ENCODE measurements at places on chromosomes 12 and 14.
A peak's percentile ranks its signal among the peaks of the same experiment; 100 is the strongest.

DNA sequence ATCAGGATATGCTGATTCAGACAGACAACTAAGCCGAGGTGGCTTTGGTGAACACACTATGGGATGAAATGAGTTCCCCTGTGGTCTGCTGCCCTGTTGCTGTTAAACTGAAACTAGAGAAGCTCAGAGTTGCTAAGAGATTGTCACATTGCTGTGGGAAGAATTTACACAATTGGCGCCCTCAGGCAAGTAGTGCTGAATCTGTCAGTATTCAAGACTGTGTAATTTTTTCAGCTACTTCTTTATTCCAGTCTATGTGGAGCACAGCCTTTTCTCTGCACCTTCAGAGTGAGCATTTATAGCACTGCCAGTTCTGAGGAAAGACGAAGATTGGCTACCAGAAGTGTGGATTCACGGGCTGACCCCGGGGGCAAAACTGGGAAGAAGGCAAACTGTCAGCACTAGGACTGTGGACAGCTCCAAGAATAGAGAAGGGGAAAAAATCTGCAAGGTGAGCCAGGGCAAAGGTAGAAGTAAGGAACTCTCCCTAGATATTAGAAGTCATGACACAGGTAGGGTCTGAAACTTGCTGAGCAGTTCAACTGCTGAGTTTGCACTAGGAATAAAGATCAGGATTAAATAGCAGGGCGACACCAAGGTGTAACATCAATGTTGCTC lies 218.8 kb upstream of the TMPO start:
- peak; percentile 63 for DNase-seq

GRCh38 chr12:132259364-132259871 lies 70.0 kb downstream of the GALNT9 start:
- no peak for DNase-seq

DNA sequence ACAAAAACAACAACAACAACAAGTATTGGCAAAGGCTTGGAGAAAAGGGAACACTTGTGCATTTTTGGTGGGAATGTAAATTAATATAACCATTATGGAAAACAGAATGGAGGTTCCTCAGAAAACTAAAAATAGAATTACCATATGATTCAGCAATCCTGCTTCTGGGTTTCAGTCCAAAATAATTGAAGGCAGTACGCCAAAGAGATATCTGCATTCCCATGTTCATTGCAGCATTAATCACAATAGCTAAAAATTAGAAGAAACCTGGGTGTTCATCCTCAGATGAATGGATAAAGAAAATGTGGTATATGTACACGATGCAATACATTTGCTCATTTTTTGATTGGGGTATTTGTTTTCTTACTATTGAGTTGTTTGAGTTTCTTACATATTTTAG lies 813.0 kb downstream of the NRXN3 start:
- peak; percentile 38 for DNase-seq

DNA sequence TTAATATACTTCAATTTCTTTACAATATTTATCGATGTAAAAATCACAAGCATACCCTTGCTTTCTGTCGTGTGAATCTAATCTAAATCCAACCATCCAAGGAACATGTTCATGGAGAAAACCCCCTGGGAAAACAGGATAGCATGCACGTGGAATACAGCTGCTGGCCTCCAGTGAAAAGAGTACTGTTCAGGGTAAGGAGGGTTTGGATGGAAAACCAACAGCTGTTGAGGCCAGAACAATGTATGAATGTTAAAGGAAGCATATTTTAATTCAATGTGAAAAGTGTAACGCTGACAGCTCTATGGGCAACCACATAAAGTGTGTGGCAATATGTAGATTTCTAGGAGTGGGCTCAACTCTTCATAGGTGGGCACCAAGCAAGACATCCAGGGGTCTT lies 344.0 kb downstream of the TMEM132D start:
- DNase-seq = no peak

DNA sequence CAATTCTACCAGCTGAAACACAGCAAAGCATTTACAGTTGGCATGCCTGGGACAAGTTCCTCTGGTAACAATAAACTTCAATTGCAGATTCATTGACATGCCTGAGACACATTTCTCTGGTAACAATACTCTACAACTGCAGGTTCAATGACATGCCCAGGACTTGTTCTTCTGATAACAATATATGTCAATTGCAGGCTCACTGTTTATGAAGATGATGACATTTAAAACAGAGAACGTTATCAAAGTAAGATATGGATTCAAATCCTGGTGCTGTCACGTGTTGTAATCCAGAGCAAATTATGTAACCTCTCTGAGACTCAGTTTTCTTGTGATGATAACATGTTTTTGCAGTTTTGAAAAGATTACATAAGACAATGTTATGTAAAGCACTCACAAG lies 20.5 kb downstream of the KITLG start:
- no peak for DNase-seq

DNA sequence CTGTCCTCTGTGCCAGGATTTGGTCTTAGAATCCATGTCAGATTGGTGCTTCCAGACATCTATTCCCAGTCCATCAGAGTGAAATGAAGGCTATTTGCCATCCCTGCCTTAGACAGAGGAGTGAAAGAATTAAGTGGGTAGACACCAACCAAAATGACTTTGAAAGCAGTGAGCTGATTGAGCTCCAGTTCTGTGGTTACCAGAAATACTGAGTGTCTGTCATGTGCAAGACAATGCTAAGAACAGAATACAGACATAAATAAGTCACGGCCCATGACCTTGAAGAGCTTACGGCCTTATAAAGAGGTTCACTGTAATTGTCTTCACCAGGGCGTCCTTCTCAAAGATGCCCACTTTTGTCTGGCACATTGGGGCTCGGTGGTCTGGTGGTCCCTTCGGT lies 21.6 kb upstream of the MANSC4 start:
- no peak for DNase-seq

GRCh38 chr12:107374161-107374840 lies 281.0 kb upstream of the CRY1 start:
- no peak for DNase-seq

DNA sequence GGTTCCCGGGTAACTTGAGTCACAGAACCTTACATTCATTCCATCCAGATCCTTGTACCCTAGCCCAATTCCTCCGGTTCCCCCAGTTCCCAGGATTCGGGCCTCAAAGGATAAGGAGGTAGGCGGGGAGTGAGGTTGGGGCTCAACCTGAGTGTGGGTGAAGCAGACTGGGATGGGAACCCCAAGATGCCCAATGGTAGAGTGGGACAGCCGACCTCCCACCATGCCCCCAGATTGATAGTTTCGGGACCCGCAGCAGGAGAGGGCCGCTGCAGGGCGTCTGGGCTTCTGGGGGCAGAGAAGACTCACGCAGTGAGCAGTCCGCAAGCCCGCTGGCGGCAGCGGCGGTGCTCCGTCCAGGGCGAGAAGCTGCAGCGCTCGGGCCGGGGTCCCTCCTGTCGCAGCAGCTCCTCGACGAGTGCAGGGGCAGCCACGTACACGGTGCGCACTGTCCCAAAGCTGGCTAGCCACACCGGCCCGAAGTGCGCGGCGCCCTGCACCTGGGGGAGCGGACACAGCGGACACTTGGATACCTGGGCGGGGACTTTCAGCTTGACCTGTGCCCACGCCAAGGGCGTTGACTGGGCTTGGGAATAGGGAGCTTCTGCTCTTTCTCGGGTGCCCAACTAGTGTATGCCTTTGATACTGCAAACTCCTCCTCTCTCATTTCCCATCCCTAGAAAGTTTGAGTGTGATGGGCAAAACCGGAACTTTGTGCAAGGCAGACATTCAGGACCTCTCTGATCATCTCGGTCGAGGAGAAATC lies 997 bp downstream of the CYP27B1 start:
- peak; percentile 19 for DNase-seq

DNA sequence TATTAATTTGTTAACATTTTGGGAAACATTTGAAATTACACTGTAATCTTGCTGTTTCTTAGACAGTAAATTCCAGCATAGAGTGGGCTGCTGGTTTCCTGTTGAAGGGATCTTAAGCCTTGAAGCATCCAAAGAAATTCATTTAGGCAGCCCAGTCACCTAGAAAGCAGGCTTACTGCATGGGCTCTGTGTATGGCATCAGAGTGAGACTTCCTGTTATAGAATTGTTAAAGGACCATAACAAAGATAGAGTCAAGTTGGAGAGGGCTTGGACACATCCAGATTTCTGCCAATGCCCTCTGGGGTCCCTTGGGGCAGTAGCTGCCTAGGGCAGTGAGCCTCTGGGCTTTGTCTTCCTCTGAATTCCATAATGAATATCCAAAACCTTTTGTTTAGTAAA lies 149.2 kb downstream of the DYRK2 start:
- no peak for DNase-seq

- peak; percentile 45 for DNase-seq
Measured at GRCh38 chr12:56120158-56120846, 2.2 kb downstream of the ZC3H10 start.

- DNase-seq = no peak
Measured at GRCh38 chr12:117847371-117847770, 121.4 kb downstream of the KSR2 start.

- no peak for DNase-seq
Measured at GRCh38 chr12:14946162-14946561, 7.8 kb upstream of the ERP27 start.

GRCh38 chr12:91219919-91220318 lies 37.3 kb upstream of the DCN start:
- DNase-seq = no peak

DNA sequence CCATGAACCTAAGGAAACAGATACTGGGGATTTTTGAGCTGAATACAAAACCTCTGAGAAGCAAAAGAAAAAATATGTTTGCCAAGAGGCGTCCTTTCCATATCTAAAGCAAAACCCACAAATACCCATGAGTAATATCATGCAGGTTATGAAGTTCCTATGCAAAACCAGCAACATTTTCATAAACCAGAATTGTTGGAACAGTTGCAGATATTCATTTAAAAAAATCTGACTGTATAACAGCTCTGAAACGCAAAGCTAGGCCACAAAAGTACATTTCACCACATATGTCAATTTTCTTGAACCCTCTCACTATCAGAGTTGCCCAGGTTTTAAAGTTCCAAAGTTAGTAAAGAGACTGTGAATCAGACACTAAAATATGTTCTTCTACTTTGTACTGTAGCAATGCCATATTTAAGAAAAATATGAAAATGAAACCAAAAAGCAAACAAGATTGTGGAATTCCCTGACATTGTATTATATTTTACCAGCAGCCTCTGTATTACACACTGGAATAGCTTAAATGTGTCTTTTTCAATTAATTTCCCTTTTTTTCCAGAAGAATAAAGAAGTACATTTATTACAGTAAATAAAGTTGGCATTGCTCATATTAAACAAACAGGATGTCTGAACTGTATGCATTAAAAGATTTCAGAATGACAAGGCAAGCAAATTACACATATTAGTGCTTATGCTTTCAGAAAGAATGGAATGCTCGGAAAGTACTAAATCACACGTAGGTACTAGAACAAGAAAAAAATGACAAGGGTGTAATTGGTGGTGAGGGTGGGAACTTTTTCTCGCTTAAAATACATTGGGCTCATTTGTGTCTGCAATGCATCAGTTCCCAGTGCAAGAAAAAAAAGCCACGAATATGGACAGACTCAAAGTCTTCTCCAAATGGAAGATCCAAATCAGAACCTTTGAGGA lies 33.6 kb upstream of the HIF1A start:
- peak; percentile 34 for DNase-seq

DNA sequence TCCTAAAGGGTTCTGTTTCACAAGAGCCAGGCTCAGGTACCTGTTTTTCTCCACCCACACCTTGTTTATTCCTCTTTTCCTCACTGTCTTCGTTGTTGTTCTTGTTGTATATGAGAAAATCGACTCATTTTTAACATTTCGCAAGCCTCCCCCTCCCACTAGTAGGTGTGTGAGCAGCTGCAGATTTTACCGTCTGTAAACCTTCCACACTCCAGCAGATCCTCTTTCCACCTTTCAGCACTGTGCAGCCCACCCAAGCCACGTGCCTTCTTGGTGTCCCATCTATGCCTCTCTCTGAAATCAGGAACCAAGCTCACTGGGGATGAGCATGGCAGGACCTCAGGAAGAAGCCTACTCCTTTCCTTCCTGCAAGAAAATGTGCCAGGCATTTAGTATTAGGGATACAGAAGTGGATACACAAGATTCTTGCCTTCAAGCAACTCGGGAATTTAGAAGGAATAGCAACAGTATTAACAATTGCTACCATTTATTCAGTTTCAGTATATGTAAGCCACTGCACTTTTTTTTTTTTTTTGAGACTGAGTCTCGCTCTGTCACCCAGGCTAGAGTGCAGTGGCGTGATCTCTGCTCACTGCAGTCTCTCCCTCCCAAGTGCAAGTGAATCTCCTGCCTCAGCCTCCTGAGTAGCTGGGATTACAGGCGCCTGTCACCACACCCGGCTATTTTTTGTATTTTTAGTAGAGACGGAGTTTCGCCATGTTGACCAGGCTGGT lies 113.6 kb downstream of the CHST11 start:
- no peak for DNase-seq

DNA sequence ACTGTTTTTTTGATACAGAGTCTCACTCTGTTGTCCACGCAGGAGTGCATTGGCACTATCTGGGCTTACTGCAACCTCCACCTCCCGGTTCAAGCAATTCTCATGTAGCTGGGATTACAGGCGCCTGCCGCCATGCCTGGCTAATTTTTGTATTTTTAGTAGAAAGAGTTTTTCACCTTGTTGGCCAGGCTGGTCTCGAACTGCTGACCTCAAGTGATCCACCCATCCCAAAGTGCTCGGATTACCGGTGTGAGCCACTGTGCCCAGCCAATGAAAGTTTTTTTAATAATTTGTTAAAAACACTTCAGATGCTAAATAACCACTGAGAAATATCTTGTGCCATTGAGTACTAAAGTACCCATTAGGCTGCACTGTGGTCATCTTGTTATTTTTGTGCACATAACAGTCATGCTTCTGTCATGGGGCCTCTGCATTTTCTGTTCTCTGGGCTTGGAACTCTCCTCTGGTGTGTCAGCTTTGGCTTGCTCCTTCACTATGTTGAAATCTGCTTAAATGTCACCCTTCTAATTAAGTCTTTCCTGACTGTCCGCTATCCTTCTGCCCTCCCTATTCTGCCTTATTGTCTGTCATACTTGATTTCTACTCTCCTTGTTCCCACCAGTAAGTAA lies 105.1 kb downstream of the KTN1 start:
- DNase-seq = no peak

- DNase-seq = no peak
Measured at GRCh38 chr12:111178181-111179081, 190.5 kb downstream of the PHETA1 start.

DNA sequence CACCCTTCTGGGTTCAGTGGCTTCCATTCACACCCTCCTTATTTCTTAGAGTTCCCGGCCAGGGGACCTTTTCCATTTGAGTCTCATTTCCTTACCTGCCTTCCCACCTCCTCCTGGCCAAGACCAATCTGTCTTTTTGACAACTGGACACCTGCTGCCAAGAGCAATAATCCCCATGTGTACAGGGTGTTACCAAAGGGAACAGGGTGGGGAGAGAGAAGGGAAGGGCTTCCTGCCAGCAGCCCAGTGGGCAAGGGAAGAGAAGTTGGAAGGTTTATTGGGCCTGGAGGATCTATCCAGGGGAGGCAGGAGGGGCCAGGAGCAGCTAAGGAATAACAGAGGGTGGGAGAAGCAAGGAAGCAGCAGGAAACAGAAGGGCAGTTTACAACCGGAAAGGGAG lies 346.2 kb downstream of the C12orf75 start:
- peak; percentile 50 for DNase-seq

Data from astrocyte of the hippocampus (primary cell).